Skeletal muscle cell (primary cell): ENCODE measurements at places on chromosomes 13 and 19.

DNA sequence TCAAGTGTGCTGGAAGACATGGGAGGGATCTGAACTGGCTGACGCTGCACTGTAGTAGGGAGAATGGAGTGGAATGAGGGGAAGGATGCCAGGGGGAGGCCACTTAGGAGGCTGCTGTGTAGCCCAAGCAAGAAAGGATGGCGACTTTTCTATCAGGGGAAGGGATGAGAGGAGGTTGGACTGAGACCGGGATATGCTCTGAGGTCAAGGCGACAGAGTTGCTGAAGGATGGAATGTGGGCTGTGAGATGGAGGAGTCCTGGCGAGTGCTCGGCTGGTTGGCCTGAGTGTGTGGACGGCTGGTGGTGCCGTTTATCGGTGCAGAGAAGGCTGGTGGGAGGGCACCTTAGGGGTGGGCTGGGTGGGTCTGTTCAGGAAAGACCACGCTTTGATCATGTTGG, 45.7 kb downstream of the IRS2 start:
- DNase-seq = no peak

DNA sequence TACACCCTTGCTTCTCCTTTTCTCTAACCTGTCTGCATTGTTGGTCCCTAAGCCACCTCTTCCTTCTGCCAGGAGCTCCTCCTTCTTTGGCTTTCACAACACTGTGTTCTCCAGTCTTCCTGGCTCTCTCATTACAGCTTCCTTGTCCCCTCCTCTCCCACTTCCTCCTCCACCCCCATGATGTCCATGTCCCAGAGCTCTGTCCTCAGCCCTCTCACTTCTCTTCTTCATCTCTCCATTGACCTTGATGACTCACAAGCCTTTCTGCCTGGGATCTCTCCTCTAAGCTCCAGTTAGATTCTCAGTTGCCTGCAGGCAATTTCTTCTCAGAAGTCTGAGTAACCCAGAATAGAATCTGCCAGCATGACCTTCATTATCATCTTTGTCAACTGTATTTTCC, 100.3 kb upstream of the WASF3 start:
- no peak for DNase-seq

- DNase-seq = no peak
These were observed 219.9 kb downstream of the MAB21L1 start for GRCh38 chr13:35256459-35257148.

DNA sequence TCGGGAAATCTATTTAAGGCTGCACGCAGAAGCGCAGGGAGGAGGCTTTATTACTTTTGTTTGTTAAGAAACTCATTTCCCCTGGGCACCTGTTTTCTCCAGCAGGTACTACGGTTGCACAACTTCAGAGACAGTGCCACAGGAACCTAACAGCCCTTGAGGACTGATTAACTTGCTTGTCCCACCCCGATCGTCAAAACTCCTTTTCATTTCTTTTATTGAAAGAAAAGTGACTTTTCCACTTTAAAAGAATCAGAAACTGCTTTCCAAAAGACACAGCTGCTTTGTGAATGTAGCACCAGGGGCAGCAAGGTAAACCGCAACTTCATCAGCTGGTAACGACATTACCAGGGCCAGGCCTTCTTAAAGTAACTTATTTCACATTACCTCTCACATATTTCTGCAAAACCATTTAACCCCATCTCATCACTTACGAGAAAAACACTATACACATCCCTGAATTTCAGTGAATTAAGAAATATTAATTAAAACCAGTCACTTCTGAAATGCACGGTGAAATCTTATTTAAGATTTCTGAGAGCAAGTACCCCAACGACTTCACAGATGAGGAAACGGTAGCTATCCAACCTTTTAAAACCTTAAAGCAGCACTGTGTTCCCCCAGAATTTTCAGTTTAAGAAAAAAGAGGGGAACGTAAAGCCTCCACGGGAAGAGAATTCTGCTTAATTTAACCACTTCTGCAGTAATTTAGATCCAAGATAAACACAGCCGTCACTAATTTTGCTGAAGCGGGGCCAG, 1.4 kb downstream of the ANKRD10 start:
- no peak for DNase-seq

- peak; percentile 53 for DNase-seq
These were observed 106.4 kb upstream of the MLNR start for GRCh38 chr13:49113526-49114286.

- DNase-seq = no peak
These were observed 108.3 kb downstream of the POSTN start for GRCh38 chr13:37490176-37490779.

GRCh38 chr19:29945433-29945832, 3.4 kb downstream of the URI1 start:
- DNase-seq = no peak
